ENCODE measurements at places on chromosomes 1 and 21.

DNA sequence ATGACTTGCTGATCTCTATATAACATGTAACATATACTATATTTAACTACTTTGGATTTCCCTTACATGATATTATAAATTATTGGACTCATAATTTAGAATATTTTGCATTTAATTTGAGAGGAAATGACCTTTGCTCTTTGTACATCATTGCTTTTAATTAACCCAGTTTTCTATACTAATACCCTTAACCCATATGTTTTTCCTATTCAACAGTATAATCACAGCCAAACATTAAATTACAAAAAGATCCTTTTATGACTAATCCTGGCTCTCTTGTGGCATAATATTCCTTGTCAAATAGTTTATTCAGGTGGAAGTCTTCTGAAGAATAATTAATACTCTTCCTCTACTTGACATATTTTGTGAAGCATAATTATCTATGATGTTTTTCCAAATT, 56.0 kb upstream of the GPR52 start:
- no peak for DNase-seq

- DNase-seq, result no peak
These were observed 749 bp downstream of the EXOSC10 start for GRCh38 chr1:11098931-11099309.

DNA sequence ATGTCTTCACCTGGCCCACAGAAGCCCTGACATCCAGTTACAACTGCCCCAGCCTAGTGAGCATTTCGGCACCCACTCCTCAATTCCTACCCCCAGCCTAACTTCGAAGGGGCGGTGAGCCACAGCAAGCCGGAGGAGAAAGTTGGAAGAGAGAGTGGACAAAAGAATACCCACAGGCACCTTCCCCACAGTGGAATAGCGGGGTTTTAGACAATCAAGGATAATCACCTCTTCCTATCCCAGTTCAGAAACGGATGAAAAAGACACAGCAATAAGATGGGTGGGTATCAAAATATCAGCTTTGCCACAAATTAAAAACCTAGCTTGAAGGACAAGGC, 1.3 kb upstream of the LSS start:
- no peak for DNase-seq

DNA sequence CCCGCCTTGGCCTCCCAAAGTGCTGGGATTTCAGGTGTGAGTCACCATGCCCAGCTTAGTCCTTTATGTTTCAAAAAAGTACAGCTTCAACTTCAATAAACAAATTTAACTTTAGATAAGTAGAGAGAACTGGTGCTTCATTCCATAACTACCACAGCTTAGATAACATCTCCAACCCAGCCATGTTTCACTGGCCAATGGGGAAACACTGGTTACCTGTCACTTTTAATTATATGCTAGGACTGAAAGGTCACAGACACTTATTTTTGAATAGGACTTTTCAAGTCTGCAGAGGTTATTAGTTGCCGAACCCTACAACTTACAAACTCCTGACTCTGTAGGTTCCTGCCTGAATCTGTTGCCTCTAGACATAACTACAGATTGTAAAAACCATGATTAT, 56.5 kb upstream of the ST6GALNAC3 start:
- no peak for DNase-seq

DNA sequence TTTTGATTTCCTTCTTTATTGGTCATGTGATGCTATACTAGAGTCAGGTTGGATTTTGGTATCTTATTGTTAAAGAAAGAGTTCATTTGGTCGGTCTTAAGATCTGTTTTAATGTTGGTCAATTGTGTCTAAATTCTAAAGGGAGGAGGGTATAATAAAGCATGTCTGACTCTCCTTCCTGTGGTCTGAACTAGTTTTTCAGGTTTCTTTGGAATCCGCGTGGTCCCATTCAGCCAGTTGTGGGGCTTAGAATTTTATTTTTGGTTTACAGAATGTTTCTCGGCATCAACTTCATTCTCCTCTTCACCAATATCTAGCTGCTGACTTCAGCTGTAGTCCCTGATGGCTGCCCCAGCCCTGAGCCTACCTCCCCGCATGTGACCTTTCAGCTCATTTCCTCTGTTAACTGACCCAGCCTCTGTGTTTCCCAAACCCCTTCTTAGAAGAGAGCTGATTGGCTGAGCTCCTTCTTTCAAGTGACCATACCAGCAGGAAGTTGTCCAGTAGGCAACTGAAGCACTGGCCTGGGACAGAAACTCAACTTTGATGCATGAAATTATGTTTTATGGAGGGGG, 8.7 kb upstream of the MYOC start:
- no peak for DNase-seq

DNA sequence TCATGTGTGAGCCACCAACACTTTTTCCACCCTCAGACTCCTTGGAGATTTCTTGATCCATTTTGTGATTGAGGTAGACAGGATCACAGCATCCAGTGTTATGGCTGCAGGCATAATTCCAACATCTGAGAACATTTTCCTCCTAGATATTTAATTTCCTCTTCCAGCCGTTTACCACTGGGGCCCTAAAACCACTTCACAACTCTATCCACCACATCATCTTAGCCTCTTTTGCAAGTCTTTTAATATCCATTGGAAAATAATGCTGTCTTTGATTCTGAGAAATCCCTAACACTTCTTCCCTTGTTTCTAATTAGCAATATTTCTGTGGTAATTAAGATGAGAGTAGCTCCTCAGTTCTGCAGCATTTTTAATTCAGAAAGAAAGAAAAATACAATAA, 190.1 kb downstream of the TNR start:
- no peak for DNase-seq

GRCh38 chr1:8002329-8002910, 23.7 kb downstream of the ERRFI1 start:
- no peak for DNase-seq

GRCh38 chr1:11563560-11564069, 84.7 kb downstream of the DISP3 start:
- DNase-seq, result peak; percentile 78

DNA sequence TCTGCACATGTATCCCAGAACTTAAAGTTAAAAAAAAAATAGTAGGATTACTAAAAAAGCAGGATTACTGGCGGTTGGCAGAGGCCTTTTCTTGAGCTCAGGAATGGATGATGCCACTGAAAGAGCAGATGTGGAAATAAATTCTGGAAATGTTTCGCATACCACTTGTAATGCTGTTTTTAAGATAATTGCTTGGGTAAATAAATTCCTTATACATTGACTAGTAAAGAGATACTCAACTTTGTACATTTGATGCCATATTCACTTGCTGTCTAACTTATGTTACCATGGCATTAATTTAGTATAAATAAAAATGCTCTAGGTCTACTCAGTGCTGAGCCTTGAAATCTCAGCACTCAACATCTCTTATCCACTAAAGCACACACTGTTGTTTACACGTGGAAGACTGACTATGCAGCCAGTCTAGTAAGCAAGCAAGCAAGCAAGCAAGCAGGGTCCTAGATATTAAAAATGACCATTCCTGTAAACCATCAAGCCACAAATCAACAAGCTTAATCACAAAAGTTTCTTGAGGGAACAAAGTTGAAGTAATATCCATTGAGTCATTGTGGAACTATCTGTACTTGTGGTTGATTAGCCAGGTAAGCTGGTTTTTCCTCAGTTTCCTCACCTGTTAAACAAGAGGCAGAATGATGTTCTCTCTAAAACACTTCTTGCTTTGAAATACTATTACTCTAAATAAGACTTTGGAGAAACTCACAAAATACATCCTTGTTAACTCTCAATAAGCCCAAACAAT, 1.7 kb upstream of the RASAL2 start:
- DNase-seq, result no peak

DNA sequence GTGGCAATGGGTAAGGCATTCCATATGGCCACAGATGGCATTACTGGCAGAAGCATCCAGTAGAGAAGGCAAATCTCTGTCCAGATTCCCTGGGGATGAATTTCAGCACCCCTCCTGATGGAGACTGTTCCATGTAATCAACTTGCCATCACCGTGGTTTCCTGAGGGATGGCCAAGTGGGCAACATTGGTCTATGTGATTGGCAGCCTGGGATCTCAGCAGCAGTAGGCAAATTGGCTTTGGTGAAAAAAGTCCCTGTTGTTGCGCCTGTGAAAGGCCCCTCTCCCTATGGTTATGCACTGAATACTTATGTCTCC, 19.3 kb downstream of the DMRTB1 start:
- DNase-seq, result no peak

GRCh38 chr1:98420376-98421084, 241.0 kb upstream of the SNX7 start:
- no peak for DNase-seq

DNA sequence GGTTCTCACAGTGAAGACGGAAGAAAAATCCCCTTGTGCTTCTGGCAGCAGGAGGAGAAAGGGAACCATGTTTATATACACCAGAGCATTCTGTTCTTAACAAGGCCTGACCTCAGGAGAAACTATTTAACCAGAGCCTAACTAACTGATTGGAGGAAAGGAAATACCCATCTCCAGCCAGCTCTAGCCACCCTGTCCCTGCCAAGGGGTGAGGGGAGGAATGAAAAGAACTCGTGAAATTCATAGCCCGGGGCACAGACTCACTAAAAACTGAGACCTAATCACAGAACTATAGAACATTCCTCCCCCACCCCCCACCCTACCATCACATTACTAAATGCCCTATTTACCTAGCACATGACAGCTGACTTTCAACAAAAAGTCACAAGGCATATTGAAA, 65.0 kb downstream of the KCNH1 start:
- no peak for DNase-seq

DNA sequence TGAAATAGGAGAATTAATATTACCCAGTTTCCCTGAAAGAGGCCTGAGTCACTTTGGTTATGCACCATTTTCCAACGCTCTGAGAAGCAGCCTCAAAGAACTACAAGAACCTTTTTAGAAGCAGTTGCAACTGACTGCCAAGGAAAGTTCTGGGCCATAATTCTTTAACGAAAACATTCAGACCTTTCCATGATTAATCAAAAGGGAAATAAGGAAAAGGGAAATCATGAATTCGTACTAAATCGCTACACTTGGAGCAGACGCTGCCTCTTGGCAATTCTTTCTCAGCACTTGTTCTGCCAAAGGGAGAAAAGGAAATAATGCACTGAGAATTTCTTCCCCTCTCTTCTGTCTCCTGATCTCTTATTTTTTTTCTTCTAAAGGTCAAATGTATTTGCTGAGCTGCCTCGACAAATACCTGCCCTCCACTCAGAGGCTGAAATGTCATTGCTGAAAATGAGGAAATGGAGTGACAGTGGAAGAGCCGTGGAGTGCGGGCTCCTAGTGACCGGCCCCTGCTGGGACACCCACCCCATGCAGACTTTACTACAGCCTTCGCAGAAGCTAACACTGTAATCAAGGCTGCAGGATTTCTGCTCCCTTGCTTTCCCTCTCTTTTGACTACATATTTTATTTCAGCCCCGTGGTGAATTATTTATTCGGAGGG, 67.9 kb upstream of the GALNT2 start:
- no peak for DNase-seq

DNA sequence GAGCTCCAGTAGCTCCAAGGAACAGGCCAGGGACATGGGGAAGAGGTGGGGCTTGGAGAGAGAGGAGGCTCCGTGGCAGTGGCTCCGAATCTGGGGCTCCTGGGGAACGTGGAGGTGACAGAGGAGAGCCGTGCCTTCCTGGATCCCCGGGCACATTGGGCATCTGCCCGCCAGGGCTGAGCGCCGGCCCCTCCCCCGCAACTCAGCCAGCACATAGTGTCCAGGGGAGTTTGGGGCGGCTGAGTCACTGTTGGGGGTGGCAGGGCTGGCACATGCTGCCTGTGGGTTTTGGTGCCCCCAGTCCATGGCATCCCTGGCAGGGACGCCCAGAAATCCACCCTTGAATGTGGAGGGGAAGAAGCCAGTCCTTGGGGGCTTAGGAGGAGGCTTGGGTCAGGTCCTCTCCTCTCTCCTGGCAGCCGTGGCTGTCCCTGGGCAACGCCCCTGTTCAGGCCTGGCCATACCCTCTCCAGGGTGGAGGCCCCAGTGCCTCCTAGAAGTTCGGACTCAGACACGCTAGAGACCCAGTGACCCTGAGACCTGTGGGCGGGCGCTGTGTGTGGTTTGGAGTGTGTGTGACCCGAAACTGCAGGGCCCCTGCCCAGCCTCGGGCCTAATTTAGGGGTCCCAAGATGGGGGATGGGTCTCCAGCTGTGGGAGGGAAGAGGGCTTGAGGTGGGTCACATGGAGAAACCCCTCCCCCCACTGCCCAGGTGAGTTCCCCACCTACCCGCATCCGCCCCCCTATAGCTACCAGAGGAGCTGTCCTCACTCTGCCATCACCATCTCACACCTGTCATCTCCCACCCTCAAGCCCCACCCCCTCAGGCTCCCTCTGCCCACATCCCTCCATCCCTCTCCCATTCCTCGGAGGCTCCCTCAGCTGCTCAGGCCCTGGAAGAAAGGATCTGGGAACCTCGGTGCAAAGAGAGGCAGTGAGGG, 1.6 kb downstream of the HSPB7 start:
- DNase-seq, result no peak

DNA sequence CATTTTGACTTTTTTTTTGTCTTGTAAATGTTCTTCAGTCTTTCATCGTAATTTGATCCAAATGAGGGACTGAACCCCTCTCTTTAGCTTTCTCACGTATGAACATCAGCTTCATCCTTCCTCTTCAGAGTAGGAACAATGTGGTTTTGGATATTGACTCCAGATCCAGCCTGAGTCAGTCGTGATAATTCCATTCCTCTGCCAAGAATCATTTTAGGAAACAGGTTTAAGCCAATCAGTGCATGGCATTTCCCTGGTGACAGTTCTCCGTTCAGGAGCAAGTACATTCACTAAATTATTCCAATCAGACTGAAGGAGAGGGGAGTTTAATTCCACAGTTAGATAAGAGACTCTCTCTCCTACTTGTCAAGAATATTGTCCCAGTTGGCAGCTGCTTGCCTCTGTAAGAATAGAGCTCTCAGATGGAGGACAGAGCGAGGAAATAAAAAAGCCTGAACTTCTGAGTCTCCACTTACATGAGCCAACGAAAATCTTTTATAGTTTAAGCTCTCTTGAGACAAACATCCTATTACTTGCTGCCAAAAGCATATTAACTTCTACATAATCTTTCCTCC, 18.6 kb downstream of the RHOU start:
- no peak for DNase-seq

DNA sequence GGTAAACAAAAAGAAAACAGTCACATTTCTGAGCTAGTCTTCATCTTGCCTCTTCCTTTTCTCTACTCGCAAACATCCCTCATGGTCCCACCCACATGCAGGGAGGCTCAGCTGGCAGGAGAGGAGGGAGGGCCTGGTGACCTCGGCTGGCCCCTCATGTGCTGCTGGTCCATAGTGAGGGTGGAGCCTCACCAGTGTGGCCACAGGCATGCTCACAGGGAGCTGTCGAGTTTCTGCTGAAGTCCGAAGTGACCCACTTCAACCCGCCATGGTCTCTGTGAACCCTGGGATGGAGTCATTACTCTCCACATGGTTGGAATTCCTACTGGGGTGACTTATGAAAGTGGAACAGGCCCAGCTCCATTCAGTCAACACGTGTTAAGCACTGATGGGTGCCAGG, 253.4 kb downstream of the RHOU start:
- DNase-seq, result no peak

- no peak for DNase-seq
These were observed 404.1 kb downstream of the PTPRU start for GRCh38 chr1:29640428-29640785.

GRCh38 chr1:44707959-44708831, 22.8 kb downstream of the RNU5D-1 start:
- no peak for DNase-seq
